Stomach (tissue), 19 donors: ENCODE measurements at places on chromosomes 3 and 15.

DNA sequence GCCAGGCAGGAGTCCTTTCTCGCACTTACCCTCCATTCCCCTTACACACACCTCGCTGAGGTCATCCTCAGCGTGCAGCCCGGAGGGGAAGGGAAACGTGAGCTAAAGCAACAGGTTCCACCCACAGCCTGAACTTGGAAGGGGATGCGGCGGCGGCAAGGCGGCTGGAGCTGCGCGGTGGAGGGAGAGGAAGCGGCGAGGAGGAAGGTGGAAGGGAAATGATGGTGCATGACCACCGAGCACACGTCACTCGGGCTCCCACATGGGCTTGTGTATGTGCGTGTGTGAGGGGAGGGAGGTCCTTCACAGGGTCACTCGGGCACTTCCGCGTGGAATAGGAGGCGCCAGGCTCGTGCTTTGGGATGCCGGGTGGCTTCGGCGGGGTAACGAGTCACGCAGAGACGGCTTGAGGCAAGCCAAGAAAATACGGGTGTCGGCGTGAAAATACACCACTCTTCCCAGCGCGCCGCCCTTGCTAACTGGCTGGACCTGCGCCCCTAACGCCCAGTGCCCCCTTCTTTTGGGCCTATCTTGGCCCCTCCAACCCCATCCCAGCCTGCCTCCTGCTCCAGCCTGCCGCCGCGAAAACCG lies 225.5 kb upstream of the IL12A start:
- peak; percentile 91 for DNase-seq

DNA sequence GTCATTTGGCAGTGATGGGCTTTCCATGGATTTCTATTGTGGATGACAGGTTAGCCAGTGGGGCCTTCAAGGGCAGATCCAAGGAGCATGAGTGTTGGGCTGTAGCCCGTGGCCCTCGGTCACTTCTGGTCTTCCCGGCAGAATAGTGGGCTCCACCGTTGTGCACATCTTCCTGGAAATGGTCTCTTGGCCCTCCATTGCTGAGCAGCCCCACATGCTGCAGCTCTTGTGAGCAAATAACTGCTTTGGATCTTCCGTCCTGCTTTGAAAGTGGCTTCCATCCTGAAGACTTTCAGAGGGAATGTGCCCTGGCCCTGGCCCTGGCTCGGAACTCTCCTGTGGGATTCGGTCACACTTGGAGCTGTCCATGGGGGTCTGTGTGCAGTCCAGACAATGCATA lies 102.8 kb downstream of the SNRPN start:
- DNase-seq = peak; percentile 9

GRCh38 chr15:92000709-92001108 lies 147.2 kb downstream of the SLCO3A1 start:
- no peak for DNase-seq

DNA sequence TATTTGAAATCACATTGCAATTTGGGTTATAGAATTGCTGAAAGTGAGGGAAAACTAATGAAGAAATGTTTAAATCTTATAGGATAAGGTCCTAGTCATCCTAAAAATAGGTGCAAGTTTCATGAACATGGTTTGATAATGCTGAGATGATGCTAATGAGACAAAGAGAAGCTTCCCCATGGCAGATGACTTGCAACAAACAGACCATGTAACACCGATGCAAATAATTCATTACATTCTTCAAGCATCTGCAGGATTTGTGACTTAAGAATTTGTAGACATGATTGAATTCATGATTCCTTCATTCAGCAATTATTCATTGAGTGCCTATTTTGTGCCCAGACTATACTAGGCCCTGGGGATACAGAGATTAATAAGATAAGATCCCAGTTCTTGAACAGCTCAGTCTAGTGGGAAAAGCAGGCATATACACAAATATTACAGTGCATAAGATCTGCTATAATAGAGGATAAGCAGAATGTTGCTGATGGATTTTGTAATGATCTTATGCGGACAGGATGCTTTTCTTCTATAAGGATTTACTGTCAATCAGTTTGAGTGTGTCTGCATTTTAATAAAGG lies 367.9 kb upstream of the GBE1 start:
- DNase-seq = no peak

GRCh38 chr15:59689626-59690236 lies 611 bp upstream of the BNIP2 start:
- DNase-seq = peak; percentile 93

DNA sequence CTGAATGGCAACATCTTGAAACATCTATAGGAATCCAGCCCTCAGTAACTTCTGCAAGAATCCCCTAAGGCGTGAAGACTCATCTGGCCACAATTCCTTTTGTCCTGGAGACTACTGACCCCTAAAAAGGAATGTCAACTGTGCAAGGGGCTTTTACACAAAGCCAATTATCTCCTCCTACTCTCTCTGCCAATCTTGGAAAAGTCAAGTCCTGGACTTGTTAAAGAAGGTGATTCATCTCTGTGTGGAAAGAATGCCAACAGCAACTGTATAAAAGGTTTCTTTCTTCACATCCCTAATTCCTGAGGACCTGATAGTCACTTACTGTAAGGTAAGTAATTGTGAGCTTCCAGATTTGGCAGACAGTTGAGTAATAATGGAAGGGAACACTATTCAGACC lies 22.3 kb downstream of the THRB start:
- no peak for DNase-seq

GRCh38 chr15:53716909-53717876 lies 42.3 kb downstream of the WDR72 start:
- DNase-seq = peak; percentile 38

DNA sequence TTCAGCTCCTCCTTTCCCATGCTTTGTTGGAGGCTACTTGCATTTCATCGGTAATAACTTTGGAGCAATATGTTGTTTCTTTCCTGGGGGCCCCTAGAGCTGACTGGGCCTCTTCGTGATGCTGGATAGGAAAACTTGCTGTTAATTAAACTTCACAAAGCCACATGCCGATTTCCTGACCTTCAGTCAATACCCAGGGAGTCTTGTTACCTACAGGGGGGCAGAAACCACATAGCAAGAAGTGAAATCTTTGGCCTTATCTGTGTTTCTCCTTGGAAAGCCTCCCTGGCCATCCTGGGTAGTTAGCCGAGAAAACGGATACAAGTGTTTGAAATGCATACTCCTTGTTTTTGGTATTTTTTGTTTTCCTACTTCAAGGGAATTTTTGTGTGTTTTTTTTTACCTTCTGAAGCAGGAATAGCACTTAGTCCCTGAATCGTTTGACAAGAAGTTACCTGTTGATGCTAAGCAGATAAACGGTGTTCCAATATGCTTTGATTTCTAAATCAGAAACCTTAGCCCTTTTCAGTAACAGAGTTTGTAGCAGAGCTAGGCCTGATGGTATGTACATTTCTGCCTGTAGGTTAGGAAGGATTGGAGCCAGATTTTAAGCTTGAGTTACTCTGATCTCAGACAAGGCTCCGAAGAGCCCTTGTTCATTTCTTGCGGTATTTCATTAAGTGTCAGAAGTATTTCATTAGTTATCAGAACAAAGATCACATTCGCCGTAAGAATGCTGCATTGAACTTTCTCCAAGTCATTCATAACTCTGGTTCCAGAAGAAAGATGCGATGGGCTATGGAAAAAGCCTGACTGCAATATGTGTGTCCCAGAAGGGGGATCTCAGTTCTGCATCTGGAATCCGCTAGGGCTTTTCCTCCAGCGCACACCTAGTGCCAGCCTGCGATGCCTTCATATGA lies 111.5 kb downstream of the THSD4 start:
- no peak for DNase-seq

DNA sequence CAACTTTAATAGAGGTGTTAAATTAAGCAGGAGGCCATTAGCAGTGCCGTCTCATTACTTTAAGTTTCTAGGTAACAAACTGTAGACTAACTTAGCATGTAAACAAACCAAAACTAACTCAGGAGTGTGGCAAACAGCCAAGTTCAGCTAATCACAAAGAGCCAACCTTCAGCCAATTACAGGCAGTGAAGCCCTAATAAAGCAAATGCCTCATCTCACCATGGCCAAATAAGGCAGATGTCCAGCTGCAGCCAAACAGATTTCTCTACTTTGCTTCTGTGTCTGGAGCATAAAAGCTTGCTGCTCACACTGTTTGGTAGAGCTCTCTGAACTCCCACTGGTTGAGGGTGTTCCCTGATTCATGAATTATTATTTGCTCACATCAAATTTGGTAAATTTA lies 835.4 kb upstream of the GBE1 start:
- no peak for DNase-seq

- DNase-seq = no peak
Measured at GRCh38 chr3:128348075-128348474, 118.6 kb downstream of the DNAJB8 start.

- no peak for DNase-seq
Measured at GRCh38 chr3:54178376-54178775, 56.0 kb downstream of the CACNA2D3 start.
